IPS DF 6.9 (cell line): ENCODE measurements at places on chromosomes 5 and 9.
A peak's percentile ranks its signal among the peaks of the same experiment; 100 is the strongest.

DNA sequence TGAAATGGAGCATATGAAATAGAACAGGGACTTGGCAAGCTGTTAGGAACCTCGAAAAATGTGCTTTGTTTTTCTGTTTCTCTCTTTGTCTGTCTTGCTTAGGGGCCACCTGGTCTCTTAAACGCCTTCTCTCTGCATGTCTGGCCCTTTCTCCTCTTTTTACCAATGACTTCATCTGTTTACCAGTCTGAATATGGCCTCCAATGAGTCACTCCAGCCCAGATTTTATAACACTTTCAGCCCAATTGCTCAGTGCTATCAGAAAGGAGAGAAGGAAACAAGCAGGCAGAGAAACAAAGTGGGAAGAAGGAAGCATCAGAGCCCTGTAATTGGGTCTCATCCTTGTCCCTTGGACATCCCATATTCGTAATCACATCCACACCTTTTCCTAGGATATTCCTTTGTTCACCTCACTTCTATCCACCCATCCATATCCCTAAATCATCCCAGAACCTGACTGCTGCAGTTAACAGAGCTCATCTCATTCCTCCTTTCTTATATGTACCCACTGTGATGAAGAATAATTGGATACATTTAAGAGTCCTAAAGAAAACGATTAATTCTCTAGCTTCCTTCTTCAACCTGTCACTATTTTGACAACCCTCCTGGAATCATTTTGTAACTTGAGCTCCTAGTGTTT, 151.8 kb upstream of the GPR151 start:
- H3K4me3 ChIP-seq, result no peak overlapping the region
- H3K4me1 ChIP-seq, result peaks cover 5% of the 10 kb centered on the region; the same call in 1 of the 2 replicates
- DNase-seq, result no peak
- H3K36me3 ChIP-seq, result no peaks in the 10 kb centered on the region

GRCh38 chr5:18152671-18153070, 518.4 kb downstream of the TAF11L14 start:
- no peaks in the 10 kb centered on the region for H3K27me3 ChIP-seq
- DNase-seq, result no peak
- H3K27ac ChIP-seq, result no peak overlapping the region
- H3K4me1 ChIP-seq, result no peaks in the 10 kb centered on the region
- no peaks in the 10 kb centered on the region for H3K36me3 ChIP-seq

GRCh38 chr5:172953776-172954675, 5.2 kb upstream of the RPL26L1 start:
- H3K27ac ChIP-seq, result no peak overlapping the region
- no peak overlapping the region for H3K4me3 ChIP-seq
- no peak for DNase-seq
- H3K4me1 ChIP-seq, result no peaks in the 10 kb centered on the region
- no peaks in the 10 kb centered on the region for H3K36me3 ChIP-seq
- H3K27me3 ChIP-seq, result no peaks in the 10 kb centered on the region; the same call in none of the 2 replicates

- no peak overlapping the region for H3K27ac ChIP-seq
- no peak overlapping the region for H3K4me3 ChIP-seq
- H3K4me1 ChIP-seq, result no peaks in the 10 kb centered on the region
- no peaks in the 10 kb centered on the region for H3K36me3 ChIP-seq
These were observed 36.5 kb upstream of the ANKDD1B start for GRCh38 chr5:75574791-75575190.

DNA sequence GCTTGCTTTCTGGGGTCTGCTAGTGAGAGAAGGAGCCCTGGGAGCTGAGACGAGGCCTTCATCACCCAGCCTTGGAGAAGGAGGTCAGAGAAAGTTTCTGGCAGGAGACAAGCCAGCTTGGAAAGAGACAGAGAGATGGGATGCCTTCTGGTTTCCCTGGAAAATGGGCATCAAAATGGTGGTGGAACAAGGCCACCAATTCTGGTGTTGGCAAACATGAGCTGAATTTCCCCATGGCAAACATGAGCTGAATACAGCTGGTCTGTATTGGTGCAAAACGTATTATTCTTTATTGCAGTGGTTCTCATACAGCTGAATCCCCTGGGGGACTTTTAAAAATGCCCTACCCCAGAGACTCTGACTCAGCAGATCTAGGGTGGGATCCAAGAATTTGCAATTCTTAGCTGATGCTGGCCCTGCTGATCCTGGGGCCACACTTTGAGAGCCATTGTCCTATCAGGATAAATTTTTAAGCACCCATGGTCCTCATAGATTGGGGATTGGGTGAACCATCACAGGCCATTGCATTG, 39.1 kb upstream of the S1PR3 start:
- H3K27me3 ChIP-seq, result no peaks in the 10 kb centered on the region
- DNase-seq, result no peak
- H3K36me3 ChIP-seq, result no peaks in the 10 kb centered on the region
- no peak overlapping the region for H3K4me3 ChIP-seq
- no peak overlapping the region for H3K27ac ChIP-seq

DNA sequence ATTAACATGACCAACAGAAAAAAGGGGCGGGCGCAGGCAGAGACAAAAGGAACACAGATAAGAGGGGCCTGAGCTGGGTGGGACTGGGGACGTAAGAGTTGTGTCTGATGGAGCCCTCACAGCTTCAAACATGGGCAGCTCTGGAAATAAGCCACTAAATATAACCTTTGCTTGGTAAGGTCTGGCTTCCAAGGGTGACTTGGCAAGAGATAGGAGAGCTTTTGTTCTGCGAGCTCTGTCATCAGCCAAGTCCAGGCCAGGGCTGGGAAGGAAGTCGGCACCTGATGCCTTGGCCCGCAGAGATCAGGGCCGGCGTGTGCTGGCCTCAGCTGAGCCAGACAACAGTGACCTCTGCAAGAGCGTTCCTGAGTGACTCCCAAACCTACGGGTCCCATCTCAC, 11.8 kb downstream of the TRUB2 start:
- no peak overlapping the region for H3K27ac ChIP-seq
- DNase-seq, result no peak
- no peak overlapping the region for H3K4me3 ChIP-seq
- no peaks in the 10 kb centered on the region for H3K27me3 ChIP-seq

DNA sequence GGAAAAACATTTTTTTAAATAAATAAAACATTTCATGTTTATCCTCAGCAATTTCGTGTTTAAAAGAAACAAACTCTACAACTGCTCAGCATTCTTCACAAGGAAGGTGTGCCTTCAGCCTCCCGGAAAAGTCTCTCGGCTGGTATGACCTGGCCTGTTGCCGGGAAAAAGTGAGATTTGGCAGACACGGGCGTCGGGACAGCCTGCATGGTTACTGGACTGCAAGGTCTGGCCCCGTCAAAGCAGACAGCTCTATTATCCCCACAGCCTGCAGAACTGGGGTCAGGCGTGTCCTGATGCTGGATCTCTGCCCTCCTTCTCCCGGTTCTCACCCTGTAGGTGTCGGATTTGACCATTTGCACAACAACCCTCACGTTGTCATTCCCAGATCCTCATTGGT, 120.3 kb upstream of the SPATA31C2 start:
- H3K4me3 ChIP-seq, result no peak overlapping the region
- no peaks in the 10 kb centered on the region for H3K36me3 ChIP-seq
- no peak overlapping the region for H3K27ac ChIP-seq
- no peaks in the 10 kb centered on the region for H3K27me3 ChIP-seq
- H3K4me1 ChIP-seq, result no peaks in the 10 kb centered on the region
- DNase-seq, result no peak

GRCh38 chr9:136051453-136051836, 43.6 kb downstream of the NACC2 start:
- no peaks in the 10 kb centered on the region for H3K27me3 ChIP-seq
- H3K36me3 ChIP-seq, result peaks cover 3% of the 10 kb centered on the region; the same call in 1 of the 2 replicates
- no peak for DNase-seq
- H3K4me1 ChIP-seq, result peaks cover 20% of the 10 kb centered on the region
- H3K4me3 ChIP-seq, result peak overlapping the region; percentile 57

DNA sequence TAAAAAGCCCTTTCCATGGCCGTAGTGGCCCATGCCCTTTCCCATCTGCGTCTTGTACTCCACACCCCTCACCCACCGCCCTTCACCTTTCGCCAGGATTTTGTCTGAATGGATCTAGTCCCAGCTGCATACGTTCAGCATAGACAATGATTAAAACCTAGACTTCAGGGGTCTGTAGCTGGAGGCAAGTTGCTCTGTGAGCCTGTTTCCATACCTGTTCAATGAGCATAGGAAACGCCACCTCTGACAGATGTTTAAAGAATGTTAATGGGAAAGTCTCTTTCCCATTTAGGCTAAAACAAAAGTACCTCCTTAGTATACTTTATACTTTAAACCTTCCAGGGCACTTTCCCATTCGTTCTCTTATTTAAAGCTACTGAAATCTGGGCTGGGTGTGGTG, 105.7 kb downstream of the SPRY4 start:
- no peak overlapping the region for H3K27ac ChIP-seq
- H3K27me3 ChIP-seq, result no peaks in the 10 kb centered on the region
- H3K4me1 ChIP-seq, result no peaks in the 10 kb centered on the region
- no peaks in the 10 kb centered on the region for H3K36me3 ChIP-seq
- no peak overlapping the region for H3K4me3 ChIP-seq

DNA sequence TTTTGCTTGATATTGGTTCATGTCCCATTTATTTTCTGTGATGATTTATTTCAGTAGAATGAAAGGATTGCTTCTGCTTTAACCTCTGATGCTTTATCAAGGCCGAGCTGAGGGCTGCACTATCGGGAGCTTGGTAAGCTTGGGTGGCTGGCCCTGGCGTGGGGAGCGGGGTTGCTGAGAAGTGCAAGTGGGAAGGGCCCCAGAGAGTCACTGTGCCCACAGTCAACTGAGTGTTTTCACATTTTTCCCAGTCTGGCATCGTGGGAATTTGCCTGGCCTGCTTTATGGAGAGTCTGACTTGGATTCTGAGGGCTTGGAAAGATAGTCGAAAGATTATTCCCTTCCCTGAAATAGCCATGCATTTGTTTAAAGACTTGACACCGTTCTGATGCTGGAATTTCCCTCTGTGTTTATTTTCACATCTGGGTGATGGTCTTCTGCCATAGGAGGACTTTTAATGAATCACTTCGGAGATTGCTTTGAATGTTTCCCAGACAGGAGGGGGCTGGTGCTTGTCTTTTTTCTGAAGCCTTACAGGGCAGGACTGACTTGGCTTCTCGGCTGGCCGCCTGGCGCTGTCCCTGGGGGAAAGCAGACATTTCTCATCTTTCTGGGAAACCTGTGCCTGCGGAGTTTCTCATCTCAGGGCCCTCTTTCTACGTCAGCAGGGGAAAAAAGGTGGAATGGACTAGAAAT, 139.0 kb downstream of the BOD1 start:
- H3K27ac ChIP-seq, result no peak overlapping the region
- no peak for DNase-seq
- H3K4me3 ChIP-seq, result no peak overlapping the region
- no peaks in the 10 kb centered on the region for H3K36me3 ChIP-seq

DNA sequence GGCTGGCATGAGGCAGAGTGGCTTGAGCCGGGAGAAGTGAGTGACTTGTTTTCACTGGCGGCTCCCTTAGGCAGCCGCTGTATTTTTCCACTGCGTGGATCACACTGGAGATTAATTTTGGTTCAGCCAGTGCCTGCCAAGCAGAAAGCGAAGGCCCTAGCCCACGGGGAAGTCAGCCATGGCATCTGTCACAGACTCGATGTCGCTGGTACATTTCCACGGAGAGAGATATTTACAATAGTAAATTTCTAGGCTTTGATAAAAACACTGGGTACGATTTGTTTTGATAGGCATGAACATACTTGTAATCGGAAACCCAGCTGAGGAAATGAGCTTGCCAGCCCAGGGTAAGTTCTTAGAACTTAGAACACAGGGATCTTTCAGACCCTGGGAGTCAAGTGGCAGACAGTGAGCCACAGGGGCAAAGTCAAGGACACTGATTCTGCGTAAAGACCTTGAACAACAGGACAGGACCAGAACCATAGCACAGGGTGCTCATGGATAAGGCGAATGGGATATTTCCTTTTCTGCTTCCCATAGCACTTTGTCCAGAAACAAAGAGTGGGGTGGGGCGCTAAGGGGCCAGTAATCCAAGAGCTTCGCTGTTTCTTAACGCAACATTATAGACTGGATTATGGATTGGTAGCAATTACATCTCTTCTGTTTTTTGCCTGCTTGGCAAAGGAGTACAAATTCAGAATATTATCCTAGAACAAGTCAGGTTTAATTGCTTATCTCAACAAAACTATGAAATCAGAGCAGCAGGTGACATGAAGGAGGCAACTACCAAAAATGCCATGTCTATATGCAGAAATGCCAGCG, 4.5 kb downstream of the DUSP1 start:
- no peaks in the 10 kb centered on the region for H3K27me3 ChIP-seq
- DNase-seq, result no peak
- peaks cover 8% of the 10 kb centered on the region for H3K36me3 ChIP-seq
- no peak overlapping the region for H3K4me3 ChIP-seq
- no peak overlapping the region for H3K27ac ChIP-seq
- H3K4me1 ChIP-seq, result peaks cover 4% of the 10 kb centered on the region; the same call in 1 of the 2 replicates

DNA sequence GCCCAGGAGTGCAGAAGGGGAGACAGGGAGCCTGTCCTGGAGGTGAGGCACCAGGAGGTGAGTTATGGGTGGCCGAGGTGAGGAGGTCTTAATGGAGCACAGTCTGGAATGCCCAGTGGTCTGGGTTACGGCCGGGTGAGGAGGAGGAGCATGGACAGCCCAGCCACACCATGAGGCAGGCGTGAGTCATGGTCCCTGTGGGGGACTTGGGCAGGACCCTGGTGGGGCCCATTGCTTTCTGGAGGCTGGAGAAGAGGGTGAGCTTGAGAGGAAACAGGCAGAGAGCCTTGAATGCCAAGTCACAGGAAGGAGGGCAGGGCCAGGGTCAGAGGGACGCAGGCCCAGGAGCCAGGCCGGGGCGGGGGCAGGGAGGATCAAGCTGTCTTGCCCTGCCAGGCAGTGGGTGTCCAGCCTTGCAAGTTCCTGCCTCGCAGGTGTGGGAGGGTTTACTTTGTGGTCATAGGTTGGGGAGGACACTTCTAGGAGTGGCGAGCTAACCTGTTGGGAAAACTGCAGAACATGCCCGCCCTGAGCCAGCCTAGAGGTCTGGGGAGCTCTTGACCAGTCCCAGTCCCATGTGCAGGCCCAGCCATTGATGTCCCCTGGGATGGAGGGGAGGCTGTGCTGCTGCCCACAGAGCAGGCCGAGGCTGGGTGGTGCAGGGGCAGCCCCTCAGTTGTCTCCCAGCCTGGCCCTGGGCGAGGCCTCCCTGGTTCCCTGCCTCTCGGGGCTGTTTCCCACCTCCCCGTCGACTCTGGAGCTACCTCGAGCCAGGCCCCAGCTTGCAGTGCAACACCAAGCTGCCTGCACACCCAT, 2.8 kb downstream of the CACNA1B start:
- peaks cover 2% of the 10 kb centered on the region; the same call in 1 of the 2 replicates for H3K27me3 ChIP-seq
- no peak overlapping the region for H3K27ac ChIP-seq
- no peak overlapping the region for H3K4me3 ChIP-seq

DNA sequence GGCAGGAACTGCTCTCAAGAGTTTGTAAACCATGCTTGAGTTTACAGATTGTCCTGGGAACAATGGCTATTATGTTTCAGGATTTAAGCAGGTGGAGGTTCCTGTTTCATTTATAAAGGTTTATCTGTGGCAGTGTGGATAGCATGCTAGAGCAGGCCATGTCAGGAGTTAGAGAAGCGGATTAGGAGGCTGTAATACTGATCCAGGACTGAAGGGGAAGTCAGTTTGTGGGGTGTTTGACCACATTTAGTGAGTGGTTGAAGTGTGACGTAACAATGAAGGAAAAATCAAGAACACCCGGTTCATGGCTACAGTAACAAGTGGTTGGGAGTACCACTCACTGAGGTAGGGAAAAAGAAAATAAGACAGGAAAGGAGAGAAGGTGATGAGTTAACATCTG, 299.0 kb downstream of the TLR4 start:
- H3K27ac ChIP-seq, result no peak overlapping the region
- no peak overlapping the region for H3K4me3 ChIP-seq
- no peaks in the 10 kb centered on the region for H3K27me3 ChIP-seq
- H3K36me3 ChIP-seq, result no peaks in the 10 kb centered on the region
- H3K4me1 ChIP-seq, result no peaks in the 10 kb centered on the region
